ENCODE measurements at places on chromosomes 16 and 17.
A peak's percentile ranks its signal among the peaks of the same experiment; 100 is the strongest.

GRCh38 chr16:72978212-72978611 lies 69.7 kb downstream of the ZFHX3 start:
- no peak overlapping the region for H3K4me3 ChIP-seq
- H3K27ac ChIP-seq, result no peak overlapping the region
- H3K36me3 ChIP-seq, result no peaks in the 10 kb centered on the region
- no peaks in the 10 kb centered on the region for H3K27me3 ChIP-seq

- H3K4me1 ChIP-seq, result peaks cover 29% of the 10 kb centered on the region
- peak overlapping the region; percentile 57 for H3K4me3 ChIP-seq
- H3K36me3 ChIP-seq, result no peaks in the 10 kb centered on the region
Observed at GRCh38 chr17:27846042-27846655, 45.8 kb upstream of the NOS2 start.

- H3K4me3 ChIP-seq, result peak overlapping the region; percentile 77
- DNase-seq, result peak; percentile 45
- peaks cover 65% of the 10 kb centered on the region for H3K27me3 ChIP-seq
- peaks cover 17% of the 10 kb centered on the region for H3K4me1 ChIP-seq
Observed at GRCh38 chr17:20008242-20009051, 712 bp upstream of the SPECC1 start.

DNA sequence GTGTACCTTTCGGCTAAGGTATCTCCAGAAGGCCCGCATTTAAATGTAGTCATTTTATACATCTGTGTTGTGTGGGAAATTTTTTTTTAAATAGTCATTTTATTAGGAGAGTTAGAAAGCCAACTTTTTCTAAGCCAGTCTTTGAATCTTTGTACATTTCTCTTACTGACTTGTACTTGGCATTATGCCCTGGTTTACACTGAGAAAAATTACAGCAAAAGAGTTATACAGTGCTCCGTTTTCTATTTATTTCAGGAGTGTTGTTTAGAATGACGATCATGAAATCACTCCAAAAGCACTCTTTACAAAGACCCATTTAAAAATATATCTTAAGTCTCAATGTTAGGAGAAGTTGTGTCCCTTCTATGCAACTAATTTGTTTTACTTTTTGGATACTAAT lies 91.8 kb downstream of the CYB561 start:
- no peaks in the 10 kb centered on the region for H3K27me3 ChIP-seq
- no peaks in the 10 kb centered on the region for H3K4me1 ChIP-seq
- no peak overlapping the region for H3K4me3 ChIP-seq
- H3K27ac ChIP-seq, result no peak overlapping the region
- no peak for DNase-seq
- no peaks in the 10 kb centered on the region for H3K36me3 ChIP-seq

DNA sequence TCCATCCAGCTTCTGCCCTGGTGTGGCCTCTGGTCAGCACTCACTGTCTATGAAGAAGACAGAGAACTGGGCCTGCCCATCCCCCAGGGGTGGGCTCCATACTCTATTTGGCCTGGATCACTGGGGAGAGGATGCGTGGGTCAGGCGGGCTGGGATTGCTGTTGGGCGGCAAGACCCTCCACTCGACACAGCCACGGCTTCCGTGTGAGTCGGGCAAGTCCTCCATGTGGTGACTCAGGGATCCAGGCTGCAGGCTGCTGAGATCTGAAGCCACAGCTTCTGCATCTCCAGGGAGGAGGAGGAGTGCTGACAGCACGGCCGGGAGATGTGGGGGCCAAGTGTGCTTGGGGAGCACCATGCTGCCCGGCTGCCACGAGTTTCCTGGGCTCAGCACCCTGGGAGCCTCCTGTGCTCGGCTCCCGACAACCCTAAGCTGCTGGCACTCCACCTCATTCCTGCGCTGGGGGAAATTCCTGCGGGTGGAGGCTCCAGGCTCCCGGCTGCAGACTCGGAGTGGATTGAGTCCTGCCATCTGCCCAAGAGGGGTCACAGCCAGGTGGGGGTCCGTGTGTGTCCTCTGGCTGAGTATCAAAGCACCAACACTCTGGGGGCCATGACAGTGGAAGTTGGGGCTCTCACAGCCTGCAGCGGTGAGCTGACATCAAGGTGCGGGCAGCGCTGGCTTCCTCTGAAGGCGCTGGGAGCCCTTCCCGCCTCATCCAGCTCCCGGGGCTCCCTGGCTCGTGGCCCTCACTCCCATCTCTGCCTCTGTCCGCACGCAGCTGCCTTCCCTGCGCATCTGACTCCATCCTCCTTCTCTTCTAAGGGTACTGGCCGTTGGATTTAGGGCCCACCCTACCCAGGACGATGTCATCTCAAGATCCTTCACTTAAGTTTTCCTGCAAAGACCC lies 24.4 kb upstream of the CBFA2T3 start:
- H3K4me3 ChIP-seq, result no peak overlapping the region
- DNase-seq, result no peak
- H3K27ac ChIP-seq, result no peak overlapping the region

- peak overlapping the region; percentile 32 for H3K4me3 ChIP-seq
- peaks cover 31% of the 10 kb centered on the region for H3K4me1 ChIP-seq
- no peaks in the 10 kb centered on the region for H3K27me3 ChIP-seq
- H3K36me3 ChIP-seq, result peaks cover 27% of the 10 kb centered on the region
- DNase-seq, result no peak
- peak overlapping the region; percentile 80 for H3K27ac ChIP-seq
Observed at GRCh38 chr17:77182205-77183172, 41.7 kb downstream of the SEC14L1 start.

DNA sequence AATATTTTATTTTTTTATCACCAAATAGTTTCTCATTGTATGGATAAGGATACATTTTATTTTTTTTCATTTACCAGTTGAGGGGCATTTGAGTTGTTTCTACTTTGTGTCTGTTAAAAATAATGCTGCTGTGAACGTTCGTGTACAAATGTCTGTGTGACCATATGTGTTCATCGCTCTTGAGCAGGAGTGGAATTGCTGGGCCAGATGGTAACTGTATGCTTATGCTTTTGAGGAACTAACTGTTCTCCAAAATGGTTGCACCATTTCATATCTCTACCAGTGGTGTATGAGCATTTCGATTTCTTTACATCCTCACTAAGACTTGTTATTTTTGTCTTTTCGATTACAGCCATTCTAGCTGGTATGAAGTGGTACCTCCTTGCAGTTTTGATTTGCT lies 212.5 kb upstream of the N4BP1 start:
- DNase-seq, result no peak
- no peak overlapping the region for H3K4me3 ChIP-seq
- H3K36me3 ChIP-seq, result no peaks in the 10 kb centered on the region
- no peaks in the 10 kb centered on the region for H3K4me1 ChIP-seq
- H3K27ac ChIP-seq, result no peak overlapping the region
- H3K27me3 ChIP-seq, result no peaks in the 10 kb centered on the region

- peaks cover 45% of the 10 kb centered on the region for H3K36me3 ChIP-seq
- H3K4me3 ChIP-seq, result no peak overlapping the region
- peaks cover 3% of the 10 kb centered on the region for H3K4me1 ChIP-seq
- DNase-seq, result no peak
- H3K27me3 ChIP-seq, result no peaks in the 10 kb centered on the region
Observed at GRCh38 chr17:19939993-19940721, 37.5 kb downstream of the AKAP10 start.

- H3K27me3 ChIP-seq, result peaks cover 17% of the 10 kb centered on the region
- no peaks in the 10 kb centered on the region for H3K4me1 ChIP-seq
- no peak overlapping the region for H3K4me3 ChIP-seq
- no peak overlapping the region for H3K27ac ChIP-seq
Observed at GRCh38 chr17:69232650-69233049, 4.0 kb upstream of the ABCA10 start.

DNA sequence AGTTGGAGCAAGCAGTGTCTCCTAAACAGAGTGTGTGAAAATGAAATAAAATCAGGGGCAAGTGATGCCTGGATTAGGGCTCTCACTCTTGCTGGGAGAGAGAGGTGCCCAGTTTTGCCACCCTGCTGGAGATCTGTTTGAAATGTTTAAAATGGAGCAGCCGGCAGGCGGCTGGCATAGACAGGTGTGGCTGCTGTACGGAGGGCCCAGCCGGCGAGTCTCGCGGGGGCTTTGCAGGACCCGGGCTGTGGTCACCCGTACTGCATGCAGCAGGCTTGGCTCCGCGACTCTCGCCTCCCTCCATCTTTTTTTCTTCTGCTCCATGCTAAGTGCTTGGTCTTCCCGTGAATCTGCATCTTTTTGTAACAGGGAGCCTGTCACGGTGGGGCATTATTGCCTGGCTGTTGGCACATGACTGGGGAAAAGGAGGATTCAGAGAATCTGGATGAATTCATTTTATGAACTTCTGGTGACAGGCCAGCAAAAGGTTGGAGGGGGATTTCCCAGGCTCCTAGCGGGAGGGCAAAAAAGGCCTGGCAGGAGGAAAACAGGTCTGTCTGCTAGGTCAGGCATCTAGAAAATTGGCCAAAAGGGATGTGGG lies 1.8 kb downstream of the ZNRF1 start:
- no peak overlapping the region for H3K27ac ChIP-seq
- H3K27me3 ChIP-seq, result peaks cover 24% of the 10 kb centered on the region
- H3K4me3 ChIP-seq, result peak overlapping the region; percentile 69

GRCh38 chr17:55056526-55056925 lies 88.0 kb downstream of the STXBP4 start:
- no peak overlapping the region for H3K27ac ChIP-seq
- no peak for DNase-seq
- H3K4me1 ChIP-seq, result no peaks in the 10 kb centered on the region
- H3K27me3 ChIP-seq, result no peaks in the 10 kb centered on the region
- no peaks in the 10 kb centered on the region for H3K36me3 ChIP-seq

- H3K4me3 ChIP-seq, result no peak overlapping the region
- peak; percentile 34 for DNase-seq
- H3K4me1 ChIP-seq, result peaks cover 32% of the 10 kb centered on the region
- no peaks in the 10 kb centered on the region for H3K36me3 ChIP-seq
Observed at GRCh38 chr17:7712111-7712771, 5.3 kb upstream of the DNAH2 start.

Data from activated naive CD4-positive, alpha-beta T cell treated with anti-CD3 and anti-CD28 coated beads, Interleukin-2, amount 10 ng/mL, durations not matched to agents 7 days and 5 days (primary cell).